ENCODE measurements at places on chromosomes 2 and 18.

DNA sequence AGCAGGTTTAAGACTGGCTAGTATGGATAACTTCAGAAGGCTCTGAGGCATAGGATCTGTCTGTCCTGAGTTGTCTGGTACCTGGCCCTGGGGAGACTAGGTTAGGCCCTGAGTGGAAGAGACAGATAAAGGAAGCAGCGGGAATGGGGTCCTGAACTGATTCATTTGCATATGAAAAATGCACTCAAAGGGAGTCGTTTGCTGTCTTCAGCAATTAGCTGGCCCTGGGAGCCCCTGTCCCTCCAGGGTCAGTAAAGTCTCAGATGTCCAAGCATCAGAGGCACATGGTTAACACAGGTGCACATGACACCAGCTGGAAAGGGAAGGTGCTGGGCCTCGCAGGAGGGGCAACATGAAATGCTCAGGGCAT lies 172.4 kb downstream of the ACOXL start:
- no peak for DNase-seq

- peak; percentile 15 for DNase-seq
Measured at GRCh38 chr18:37483221-37483971, 82.2 kb downstream of the CELF4 start.

DNA sequence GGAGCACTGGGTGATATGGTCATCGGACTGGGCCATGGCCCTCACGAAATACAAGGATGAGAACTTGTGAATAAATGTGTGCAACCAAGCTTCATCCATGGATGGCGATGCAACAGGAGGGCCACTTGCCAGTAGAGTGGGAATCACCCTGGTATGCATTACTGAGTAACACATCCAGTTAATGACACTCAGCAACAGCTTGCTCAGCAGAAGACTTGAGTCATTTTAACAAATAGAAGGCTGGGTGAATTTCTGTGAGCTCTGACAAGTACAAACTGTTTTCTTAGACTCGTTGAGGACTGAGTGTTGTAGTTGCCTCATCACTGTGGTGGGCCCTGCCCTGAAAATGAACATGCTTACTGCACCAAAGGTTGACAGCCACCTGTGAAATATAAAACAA lies 221.6 kb downstream of the NCKAP5 start:
- DNase-seq, result no peak

DNA sequence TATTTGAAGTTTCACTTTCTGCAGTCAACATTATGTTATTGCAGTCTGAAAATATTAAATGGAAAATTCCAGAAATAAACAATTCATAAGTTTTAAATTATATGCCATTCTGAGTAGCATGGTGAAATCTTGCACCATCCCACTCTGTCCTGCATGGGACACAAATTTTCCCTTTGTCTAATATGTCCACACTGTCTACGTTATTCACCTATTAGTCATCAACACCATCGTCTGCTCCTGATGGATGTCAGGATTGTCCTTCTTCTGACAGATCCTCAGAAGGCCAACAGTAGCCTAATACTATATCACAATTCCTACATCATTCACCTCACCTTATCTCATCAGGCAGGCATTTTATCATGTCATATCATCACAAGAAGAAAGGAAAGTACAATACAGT lies 163.1 kb downstream of the TXNL1 start:
- DNase-seq, result peak; percentile 19

DNA sequence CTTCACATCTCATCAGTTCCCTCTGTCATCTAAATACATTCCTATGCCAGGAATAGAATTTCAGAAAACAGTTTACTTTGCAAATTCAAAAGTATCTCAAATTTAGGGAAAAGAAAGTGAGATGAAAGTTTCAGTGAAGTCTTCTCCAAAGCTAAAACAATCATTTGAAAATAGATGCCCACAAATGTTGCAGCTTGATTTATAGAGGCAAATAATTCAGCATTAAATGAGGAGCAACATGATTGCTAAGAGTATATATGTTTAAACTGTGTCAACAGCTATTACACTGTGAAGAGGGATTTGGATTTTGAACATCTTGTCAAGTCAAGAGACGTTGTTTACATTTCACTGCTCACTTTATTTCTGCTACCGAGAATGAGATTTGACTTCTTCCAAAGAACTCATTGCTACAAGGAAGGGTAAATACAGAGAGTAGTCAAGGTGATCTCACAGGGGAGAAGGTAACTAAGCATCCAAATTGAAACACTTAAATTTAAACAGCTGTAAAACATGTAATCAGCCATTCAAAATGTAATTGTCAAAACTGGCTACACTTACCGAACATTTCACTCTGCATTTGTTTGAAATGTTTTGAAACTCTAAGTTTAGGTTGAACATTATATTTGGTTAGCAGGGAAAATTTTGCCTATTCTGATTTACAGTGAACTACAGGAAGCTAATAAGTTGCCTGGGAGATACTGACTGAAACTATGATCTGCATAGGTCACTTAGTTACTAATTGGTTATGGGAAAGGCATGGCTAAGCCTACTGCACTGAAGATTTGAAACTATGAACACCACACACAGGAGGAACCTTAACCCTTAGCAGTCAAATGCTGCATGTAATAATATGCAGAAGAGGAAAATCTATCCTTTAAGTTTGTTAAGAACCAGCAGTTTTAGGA lies 33.2 kb upstream of the GALNT3 start:
- no peak for DNase-seq

DNA sequence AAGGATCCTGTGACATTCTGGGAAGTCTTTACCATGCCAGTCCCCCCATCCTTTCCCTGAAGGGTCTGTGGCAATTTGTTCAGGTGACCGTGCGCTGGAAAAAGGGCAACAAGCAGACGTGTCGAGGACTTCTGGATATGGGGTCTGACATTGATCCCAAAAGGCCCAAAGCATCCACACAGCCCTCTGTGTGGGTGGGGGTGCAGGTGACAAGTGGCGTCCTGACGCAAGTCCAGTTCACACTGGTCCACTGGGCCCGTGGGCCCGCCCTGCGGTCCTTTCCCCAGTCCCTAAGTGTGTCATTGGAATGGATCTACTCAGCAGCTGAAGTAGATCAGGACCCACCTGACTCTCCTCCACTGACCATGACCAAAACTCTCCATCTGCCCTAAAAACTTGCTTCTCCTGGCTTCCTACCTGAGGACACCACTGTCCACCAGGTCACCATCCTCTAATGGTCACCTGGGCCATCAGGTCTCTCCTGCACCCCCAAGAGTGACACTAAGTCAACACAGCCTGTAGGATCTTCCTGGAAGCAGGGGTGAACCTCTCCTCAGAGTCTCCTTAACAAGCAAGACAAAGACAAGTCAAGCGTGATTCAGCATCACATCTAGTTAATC lies 85.6 kb upstream of the SLC66A3 start:
- no peak for DNase-seq

DNA sequence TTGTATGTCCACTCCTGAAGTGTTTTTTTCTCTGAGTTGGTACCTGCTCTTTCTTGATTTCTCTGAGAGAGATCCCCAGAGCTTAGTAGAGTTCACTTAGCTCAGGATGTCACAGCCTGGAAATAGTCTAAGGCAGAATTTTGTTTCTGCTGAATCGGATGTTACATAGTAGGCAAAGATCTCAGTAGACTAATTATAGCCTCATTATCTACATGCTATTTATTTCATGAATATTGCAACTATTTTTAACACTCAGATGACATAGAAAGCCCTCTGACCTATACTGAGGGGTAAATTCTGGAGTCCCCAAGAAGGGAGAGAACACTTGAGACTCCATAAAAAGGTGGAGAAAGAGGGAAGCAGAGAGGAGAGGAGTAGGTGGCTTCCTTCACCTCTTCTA lies 160.2 kb downstream of the FHOD3 start:
- no peak for DNase-seq

GRCh38 chr18:10157706-10158105 lies 243.9 kb downstream of the VAPA start:
- no peak for DNase-seq

DNA sequence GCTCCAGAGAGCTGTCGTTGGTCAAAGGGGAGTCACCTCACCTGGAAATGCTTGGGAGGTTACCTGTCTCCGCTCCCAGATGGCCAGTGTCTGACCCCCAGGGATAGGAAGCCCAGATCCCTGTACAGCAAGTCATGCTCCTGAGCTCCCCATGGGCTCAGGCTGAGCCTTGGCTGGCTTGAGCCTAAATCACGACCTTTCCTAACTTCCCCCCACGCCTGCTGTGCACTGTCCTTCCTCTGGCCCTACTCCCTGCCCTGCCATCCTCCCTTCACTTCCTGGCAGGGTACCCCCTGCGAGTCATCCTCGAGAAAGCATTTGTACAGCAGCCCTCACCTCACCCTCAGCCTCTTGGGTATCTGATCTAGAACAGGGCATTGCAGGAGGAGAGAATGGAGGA lies 9.2 kb upstream of the HDAC4 start:
- no peak for DNase-seq

DNA sequence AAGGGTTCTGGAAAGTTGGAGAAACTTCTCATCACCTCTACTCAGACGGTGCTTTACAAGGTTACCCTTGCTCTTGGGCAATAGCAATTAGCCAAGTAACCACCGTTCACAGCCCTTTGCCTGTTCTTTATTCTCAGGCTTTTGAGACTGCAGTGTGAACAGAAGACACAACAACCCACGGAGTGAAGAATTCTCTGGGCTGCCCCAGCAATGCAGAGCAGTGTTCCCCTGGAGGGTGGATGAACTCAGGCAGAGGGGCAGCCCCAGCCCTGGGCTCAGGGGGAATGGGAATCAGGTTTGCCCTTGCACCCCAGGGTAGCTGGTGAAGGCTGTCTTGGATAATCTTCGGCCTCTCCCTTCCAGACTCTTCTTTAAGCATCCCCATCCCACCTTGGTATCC lies 69.1 kb downstream of the MCFD2 start:
- DNase-seq, result peak; percentile 58

GRCh38 chr2:191748059-191748461 lies 70.1 kb downstream of the NABP1 start:
- peak; percentile 84 for DNase-seq

- no peak for DNase-seq
Measured at GRCh38 chr2:45112750-45113149, 103.5 kb upstream of the SIX2 start.

DNA sequence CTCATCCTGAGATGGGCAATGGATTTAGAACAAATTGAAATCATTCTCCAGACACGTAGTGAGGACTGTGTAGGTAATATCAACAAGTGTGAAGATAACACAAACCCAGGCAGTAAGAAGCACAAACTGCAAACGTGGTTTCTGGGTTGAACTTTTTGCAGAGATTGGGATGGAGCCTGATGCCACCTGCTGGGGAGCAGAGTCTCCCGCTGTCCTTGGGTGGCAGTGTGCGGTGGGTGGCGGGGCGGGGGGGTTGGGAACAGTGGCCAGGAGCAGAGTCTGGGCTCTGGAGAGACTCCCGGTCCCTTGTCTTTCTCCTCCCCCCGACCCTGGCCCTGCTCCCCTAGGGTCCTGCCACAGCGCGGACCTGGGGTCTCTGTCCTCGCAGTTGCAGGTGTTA lies 19.5 kb downstream of the TRAF3IP1 start:
- DNase-seq, result no peak
